NCI-H1436 treated with DMSO at 0.1 percent for 48 hours (cell line): ENCODE measurements at places on chromosomes 13 and 19.
A peak's percentile ranks its signal among the peaks of the same experiment; 100 is the strongest.

DNA sequence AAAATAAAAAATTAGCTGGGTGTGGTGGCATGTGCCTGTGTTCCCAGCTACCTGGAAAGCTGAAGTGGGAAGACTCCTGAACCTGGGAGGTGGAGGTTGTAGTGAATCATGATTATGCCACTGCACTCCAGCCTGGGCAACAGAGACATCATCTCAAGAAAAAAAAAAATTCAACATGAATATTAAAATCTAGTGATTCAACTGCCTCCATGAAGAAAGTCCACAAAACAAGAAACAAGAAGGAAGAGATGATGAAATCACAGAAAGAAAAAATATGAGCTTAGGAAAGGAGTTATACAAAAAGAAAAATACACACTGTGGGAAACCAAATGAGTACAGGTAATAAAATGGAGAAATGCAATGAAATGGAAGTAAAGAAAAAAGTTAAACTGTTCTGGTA lies 99.6 kb upstream of the SIAH3 start:
- DNase-seq = no peak

- no peak for DNase-seq
These were observed 6.9 kb downstream of the CBARP start for GRCh38 chr19:1230783-1231489.

- no peak for DNase-seq
These were observed 95.7 kb downstream of the ARHGEF7 start for GRCh38 chr13:111210544-111211469.

DNA sequence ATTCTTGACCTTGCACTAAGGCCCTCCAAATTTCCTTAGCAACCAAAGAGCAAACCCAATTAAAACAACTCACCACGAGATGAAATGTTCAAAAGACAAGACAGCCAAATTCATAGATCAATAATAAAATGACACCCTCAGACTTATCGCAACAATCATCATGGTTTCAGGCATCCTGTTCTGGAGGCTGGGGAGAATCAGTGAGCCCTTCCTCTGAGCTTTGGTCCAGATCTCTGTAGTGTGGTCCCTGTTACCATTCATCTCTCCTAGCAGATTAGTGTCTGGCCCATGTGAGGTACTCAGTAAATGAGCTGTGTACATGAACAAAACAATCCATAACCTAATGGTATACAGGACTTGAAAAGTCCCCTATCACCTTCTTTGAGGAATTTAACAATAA lies 12.2 kb downstream of the LCP1 start:
- DNase-seq = no peak

DNA sequence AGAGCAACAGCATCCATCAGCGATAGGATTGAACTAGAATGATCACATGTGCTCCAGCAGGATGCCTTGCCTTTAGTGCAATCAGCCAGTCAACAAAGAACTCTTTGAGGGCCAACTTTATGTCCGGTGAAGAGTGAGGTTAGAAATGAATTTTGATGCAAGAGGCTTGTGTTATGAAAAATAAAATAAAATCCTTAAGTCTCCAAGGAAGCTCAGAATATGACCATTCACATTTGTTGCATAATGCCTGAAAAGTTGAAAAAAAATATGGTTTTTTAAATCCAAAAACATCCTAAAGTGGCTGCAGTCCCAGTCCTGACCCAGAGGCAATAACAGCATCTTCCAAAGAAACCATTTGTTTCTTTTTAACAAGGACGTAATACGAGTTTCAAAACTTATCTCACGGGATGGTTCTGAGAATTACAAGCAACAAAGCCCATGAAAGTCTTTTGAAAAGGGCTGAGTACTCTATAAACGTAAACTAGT lies 61.3 kb downstream of the DCLK1 start:
- DNase-seq = no peak

- no peak for DNase-seq
These were observed 5.3 kb upstream of the ZNF497 start for GRCh38 chr19:58367698-58368454.

GRCh38 chr19:58366585-58367430 lies 4.3 kb upstream of the ZNF497 start:
- no peak for DNase-seq

GRCh38 chr13:40149611-40150274 lies 494.3 kb downstream of the COG6 start:
- DNase-seq = no peak

DNA sequence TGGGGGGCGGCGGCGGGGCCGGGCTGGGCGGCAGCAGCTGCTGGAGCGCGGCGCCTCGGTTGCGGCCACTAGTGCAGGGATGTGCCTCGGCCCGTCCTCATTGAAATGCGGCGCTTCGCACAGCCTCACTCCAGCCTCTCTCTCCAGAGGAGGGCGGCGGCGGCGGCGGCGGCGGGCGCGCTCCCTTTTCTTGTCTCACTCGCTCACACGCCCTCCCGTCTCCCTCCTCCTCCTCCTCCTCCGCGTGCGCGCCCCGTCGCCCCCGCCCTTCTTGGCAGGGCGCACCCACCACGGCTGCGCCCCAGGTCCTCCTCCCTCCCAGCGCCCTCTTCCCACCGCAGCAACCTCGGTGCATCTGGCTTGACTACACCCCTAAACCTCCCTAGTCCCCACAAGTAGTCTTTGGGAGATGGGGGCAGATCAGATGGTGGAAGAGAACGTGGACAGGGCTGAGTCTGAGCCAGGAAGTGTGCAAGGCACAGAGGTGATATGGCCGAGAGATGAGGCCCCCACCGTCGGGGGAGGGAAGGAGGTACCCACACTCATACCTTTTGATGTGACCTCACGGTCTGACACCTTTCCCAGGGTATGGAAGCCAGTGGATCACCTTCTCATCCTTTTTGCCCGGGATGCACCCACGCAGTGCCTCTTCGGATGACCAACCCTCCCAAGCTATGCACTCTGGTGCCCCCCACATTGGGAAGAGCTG lies at the start of gene DCLK1:
Gene DCLK1, minus strand, starts transcription at position 161 of the 709 bp plus-strand sequence.
- DNase-seq = no peak

GRCh38 chr13:99045396-99045795 lies 67.5 kb upstream of the DOCK9 start:
- no peak for DNase-seq

- DNase-seq = no peak
These were observed 11.2 kb downstream of the SLC1A5 start for GRCh38 chr19:46776927-46777911.

GRCh38 chr19:53960886-53961285 lies 1.9 kb upstream of the CACNG8 start:
- no peak for DNase-seq

DNA sequence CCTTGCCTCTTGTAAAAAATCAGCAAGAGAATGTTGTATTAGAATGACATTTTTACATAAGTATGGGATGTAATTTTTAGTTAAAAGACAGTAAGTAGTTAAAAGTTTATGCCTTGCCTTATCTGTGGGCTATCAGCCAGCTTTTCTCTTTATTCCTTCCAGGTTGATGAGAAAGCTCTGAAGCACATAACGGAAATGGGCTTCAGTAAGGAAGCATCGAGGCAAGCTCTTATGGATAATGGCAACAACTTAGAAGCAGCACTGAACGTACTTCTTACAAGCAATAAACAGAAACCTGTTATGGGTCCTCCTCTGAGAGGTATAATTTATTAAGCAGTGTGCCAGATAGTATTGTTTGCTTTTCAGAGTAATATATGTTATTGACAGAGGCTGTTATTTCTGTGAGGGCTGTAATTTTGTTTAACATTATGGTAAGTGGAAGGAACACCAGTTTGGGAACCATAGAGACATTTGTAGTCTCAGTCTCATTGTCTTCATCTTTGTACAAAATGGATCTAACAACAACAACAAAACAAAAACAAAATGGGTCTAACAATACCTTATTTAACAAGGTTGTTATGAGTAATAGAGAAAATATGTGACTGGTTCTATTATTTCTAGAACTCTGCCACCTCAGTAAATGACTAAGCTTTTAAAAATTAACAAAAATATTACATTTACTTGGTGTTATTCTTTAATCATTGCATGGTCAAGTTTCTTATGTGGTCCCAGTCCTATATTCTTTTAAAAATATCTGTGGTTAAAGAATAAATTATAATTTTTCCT lies 112.8 kb downstream of the TDRD3 start:
- DNase-seq = no peak

DNA sequence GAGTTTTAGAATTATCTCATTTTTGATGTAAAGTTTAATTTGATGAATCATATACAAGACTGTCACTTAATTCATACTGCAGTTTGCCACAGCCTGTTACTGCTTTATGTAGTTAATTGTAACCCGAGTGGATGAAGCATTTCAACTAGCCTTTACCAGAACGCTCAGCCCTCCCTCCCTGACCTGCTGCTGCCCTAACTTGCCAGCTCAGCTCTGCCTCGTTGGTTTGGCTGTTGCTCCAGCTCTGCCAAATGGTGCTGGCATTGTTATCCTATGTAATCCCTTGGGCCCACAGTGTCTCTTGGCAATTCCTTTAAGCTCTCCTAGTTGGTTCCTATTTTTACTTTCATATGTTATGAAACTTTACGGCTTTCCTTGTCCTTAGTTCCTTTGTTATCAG lies 113.3 kb downstream of the LMO7 start:
- DNase-seq = peak; percentile 35

- no peak for DNase-seq
These were observed 361.5 kb upstream of the HTR2A start for GRCh38 chr13:47258384-47258783.

DNA sequence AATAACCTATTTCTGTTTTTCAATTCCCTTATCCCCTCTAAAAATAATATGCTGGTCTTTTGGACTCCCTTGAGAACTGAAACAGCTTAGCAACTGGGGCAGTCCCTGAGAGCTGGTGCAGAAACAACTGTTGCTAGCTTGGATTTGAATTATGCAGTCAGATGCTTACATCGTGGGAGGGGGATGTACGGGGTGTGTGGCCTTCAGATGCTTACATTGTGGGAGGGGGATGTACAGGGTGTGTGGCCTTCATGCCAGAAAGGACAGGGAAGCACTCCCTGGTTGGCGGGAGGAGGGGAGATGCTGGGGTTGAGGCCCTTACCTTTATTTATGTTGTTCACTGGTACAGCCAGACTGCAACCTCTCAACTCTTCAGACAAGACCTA lies 25.6 kb downstream of the LRCH1 start:
- DNase-seq = no peak

GRCh38 chr19:43625918-43626579 lies 6.6 kb upstream of the ZNF428 start:
- no peak for DNase-seq

DNA sequence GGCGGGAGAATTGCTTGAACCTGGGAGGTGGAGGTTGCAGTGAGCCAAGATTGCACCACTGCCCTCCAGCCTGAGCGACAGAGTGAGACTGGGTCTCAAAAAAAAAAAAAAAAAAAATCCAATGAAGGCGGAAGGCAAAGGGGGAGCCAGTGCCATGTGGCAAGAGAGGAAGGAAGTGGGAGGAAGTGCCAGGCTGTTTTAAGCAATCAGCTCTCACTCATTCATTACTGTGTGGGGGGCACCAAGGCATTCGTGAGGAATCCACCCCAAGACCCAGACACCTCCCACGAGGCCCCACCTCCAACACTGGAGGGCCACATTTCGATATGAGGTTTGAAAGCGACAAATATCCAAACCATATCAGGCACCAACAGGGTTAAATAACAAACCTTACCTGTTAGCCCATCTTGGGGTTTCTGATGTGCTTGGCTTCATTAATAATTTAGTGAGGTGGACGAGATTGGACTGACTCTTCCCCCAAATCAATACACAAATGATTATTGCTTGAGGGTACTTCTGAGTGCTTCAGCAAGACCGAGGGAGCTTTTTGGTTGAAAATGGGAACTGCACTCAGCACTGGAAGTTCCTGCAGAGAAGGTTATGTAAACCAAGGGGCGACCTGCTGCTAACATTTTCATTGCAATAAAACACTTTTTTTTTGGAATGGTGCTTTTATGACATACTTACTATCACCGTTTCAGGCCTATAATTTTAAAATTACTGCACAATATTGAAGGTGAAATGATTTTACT lies 7.5 kb upstream of the LRP3 start:
- no peak for DNase-seq

DNA sequence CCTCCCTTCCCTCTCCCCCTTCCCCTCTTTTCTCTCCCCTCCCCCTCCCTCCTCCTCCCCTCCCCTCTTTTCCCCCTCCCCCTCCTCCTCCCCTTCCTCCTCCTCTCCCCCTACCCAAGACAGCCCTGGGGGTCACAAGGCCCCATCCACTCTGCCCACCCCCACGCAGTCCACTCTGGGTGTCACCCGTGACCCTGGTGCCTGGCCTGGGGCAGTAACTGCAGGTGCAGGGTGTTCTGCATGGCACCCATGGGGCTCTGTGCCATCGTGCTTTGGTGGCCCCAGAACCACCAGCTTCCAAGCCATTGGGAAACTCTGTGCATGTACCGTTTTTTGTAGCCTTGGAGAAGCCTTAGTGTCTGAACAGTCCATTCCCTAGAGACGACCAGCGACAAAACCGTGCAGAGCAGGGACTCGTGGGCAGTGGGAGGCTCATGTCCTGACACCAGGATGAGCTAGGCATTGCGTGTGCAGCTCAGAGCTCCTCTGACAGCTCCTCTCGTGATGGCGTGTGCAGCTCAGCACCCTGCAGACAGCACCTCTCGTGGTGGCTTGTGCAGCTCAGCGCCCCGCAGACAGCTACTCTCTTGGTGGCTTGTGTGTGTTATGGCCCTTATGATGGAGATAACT lies 43.7 kb upstream of the F7 start:
- no peak for DNase-seq

DNA sequence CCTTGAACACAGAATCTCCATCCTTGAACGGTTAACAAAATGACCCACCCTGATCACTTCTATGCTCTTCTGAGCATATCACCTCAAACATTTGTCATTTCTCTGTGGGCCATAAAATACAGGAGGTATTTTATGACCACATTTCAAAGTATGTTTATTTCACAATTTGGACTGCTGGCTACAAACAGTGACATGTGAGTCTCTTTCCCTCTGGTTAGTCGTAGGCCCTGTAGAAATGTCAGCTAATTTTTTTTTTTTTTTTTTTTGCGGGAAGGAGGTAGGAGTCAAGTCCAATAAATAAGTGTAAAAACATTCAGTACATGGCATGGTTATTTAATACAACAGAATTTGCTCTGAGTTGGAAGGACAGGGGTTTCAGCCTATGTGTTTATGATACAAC lies 70.7 kb downstream of the FOXO1 start:
- no peak for DNase-seq

DNA sequence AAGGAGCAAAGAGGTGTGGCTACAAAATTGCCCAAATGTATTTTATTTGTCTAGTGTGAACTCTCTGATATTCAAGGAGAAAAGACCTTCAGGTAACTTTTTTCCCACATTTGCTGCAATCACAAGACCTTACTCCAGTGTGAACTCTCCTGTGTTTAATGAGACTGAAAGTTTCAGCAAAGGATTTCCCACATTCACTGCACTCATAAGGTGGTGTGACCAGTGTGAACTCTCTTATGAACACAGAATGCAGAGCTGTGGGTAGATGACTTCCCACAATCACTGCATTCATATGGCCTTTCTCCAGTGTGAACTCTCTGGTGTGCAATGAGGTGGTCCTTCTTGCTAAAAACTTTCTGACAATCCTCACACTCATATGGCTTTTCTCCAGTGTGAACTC lies 16.4 kb downstream of the ZNF814 start:
- DNase-seq = no peak

GRCh38 chr19:55232986-55233385 lies 4.4 kb upstream of the TMEM86B start:
- no peak for DNase-seq

- DNase-seq = no peak
These were observed 728.9 kb upstream of the ARGLU1 start for GRCh38 chr13:107296804-107297203.
